ENCODE measurements at places on chromosomes 5 and 9. TPM values are rescaled to one million over a fixed set of nuclear protein-coding genes. Genes with fewer than 3 reads are reported as not detected.

The SOWAHA gene
- 0.88 TPM for total RNA-seq

The FREM1 gene
- total RNA-seq = not detected

The ZNF366 gene
- total RNA-seq = not detected

The GAPT gene
- total RNA-seq = not detected

The FGF18 gene
- total RNA-seq = 0.61 TPM

The BAAT gene
- 18.6 TPM for total RNA-seq

The PCDHB4 gene
- total RNA-seq = not detected

The FAT2 gene
- total RNA-seq = not detected

The IFNB1 gene
- total RNA-seq = 0.61 TPM

- H3K4me1 ChIP-seq = peaks cover 26% of the 10 kb centered on the region
- no peak overlapping the region for H3K27ac ChIP-seq
- no peak for DNase-seq
- no peak overlapping the region for H3K4me3 ChIP-seq
These were observed 19.1 kb downstream of the EXOC3 start for GRCh38 chr5:462051-462481.

DNA sequence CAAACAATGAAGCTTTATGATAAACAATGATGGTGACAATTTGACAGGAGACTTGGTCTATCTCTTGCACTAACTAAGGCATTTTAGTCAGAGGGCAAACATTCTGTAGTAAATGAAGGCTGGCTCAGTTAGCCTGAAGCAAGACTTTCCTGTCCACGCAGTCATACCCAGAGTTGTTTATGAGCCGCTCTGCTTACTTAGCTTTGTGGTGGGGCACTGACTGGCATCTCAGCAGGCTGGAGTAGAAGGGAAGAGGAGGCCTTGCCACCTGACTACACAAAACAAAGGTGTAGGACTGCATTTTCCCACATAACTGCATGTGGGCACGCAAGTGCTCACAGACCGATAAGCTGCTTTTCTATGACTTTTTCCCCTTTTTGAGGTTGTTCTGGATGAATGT lies 133.7 kb upstream of the EPB41L4A start:
- H3K4me1 ChIP-seq = peaks cover 20% of the 10 kb centered on the region
- no peak for DNase-seq
- H3K4me3 ChIP-seq = no peak overlapping the region
- H3K36me3 ChIP-seq = no peaks in the 10 kb centered on the region
- H3K27ac ChIP-seq = no peak overlapping the region

- H3K27me3 ChIP-seq = peaks cover 73% of the 10 kb centered on the region
- peak overlapping the region; percentile 57 for H3K4me3 ChIP-seq
- H3K27ac ChIP-seq = no peak overlapping the region
These were observed 1.0 kb downstream of the GGTA1 start for GRCh38 chr9:121498487-121499176.

DNA sequence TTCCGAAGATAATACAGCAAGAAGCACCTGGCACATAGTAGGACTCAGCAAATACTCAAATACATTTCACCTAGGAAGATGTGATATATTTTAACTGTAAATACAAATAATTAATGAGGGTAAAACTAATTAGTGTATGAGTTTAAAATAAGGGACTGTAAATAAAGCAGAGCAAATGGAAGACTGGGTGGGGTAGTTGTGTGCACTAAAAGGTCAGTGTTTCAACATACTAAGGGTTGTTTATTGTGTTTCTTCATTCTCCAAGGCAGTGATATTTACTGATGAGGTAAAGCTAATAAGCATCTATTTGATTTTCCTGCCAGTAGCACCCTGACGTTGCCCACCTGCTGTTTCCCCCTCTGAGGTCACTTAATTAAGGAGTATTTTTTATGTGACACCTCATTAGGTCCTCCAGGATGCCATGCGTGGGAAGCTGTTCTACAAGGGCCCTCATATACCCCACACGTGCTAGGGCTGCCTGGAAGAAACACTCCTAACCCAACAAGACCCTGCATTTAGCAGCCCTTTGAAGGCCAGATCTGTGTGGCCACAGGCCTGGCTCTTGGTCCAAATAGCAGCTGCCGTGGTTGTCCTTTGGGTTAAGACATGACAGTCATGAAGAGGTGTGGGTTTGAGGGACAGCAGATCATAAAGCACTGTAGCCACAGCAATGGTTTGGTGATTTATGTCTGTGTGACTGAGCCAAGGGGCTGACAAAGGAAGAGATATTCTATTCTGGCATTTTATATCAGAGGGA lies 97.5 kb upstream of the RPS23 start:
- no peaks in the 10 kb centered on the region for H3K27me3 ChIP-seq
- H3K36me3 ChIP-seq = no peaks in the 10 kb centered on the region
- peaks cover 8% of the 10 kb centered on the region for H3K4me1 ChIP-seq
- no peak for DNase-seq
- H3K27ac ChIP-seq = no peak overlapping the region

DNA sequence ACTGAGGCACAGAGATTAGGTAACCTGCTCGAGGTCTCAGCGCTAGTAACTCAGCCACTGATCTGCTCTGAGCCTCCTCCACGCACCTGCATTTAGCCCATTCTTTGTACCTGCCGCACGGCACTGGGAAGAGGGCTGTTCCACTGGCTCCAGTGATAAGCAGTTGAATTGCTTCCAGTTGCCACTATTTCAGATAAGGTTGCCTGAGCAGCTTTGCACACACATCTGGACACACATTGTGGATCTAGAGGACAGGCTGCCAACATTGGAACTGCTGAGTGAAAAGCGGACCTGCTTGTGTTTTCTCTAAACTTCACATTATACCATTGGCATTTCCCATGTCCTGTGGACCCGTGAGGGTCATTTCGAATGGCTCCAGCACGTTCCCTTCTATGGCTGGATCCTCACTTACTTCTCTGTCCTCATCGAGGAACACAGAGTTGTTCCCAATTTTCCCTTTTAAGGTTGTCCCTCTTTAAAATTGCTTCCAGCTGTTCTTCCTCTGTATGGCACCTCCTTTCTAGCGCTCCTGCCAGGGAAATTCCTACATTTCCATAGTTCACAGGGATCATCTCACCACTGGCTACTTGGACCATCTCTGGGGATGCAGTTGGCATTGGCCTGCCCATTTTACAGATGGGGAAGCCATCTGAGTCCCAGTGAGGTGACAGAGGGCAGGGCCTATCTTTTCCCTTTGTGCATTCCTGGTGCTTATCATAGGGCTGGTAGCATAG lies 45.9 kb upstream of the RPL26L1 start:
- peaks cover 30% of the 10 kb centered on the region for H3K36me3 ChIP-seq
- H3K4me1 ChIP-seq = no peaks in the 10 kb centered on the region
- H3K27ac ChIP-seq = no peak overlapping the region
- H3K4me3 ChIP-seq = no peak overlapping the region
- no peaks in the 10 kb centered on the region for H3K27me3 ChIP-seq
- DNase-seq = no peak

DNA sequence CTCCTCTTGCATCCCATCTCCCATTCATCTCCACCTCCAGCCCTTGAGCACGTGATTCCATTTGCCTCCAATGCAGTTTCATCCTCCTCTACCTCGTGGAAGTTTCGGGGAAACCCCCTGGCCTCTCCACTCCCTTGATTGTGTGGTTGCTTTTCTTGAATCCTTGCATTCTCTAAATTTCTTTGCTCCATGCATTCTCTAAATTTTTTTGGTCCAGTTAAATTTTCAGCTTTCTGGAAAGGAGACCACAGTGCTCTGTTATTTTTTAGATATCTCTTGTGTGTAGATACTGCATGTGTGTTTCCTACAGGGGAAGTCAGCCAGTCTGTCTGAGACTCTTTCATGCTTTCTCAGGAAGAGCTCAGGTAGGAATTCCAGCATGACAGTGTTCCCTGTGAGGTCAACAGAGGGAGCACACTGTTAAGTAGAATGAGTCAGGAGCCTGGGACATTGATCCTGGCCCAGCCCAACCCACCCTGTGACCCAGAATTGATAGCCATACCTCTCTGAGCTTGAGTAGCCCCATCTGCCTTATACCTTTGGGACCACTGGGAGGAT lies 52.8 kb downstream of the AMBP start:
- no peaks in the 10 kb centered on the region for H3K36me3 ChIP-seq
- H3K27ac ChIP-seq = no peak overlapping the region
- H3K4me3 ChIP-seq = no peak overlapping the region
- no peaks in the 10 kb centered on the region for H3K4me1 ChIP-seq
- DNase-seq = no peak

DNA sequence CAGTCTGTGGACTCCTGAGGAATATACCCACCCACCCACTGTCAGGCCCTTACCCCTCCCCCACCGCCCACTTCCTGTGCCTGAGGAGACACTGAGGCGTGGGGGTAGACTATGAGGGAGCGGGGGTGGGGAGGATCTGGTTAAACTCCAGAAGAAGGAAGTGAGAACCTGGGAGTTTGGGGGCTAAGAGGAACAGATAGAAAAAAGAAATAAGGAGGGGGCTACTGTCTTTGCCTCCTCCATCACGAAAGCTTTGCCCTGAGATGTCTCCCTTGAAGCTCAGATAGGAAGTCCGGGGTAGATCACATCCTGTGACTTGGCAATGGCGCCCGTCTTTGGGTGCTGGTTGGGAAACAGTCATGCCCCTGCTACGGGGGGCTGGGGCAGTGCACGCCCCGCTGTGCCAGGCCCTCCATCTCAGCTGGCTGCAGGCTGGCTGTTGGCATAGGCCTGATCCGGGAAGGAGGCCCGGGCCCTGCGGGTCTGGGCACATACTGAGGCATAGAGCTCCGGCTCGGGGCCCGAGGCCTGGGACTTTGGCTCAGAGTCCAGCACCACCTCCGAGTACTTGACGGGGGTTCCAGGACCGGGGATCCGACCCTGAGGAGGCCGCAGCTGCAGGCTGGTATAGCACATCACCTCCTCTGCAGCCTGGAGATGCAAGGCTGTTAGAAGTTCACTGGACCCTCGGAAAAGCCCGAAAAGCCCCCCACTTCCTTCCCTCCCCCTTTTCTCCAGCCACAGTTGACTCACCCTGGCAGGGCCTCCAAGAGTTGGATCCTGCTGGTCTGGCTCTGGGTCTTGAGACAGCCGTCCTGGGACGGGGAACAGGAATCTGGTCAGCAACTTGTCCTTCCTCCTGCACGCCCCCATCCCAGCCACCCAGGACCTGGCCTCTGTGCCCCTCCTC lies 1.0 kb downstream of the SIT1 start:
- H3K27ac ChIP-seq = no peak overlapping the region
- DNase-seq = no peak
- peaks cover 12% of the 10 kb centered on the region for H3K4me1 ChIP-seq
- H3K36me3 ChIP-seq = peaks cover 12% of the 10 kb centered on the region

- no peaks in the 10 kb centered on the region for H3K4me1 ChIP-seq
- H3K27me3 ChIP-seq = no peaks in the 10 kb centered on the region
- H3K36me3 ChIP-seq = no peaks in the 10 kb centered on the region
- H3K27ac ChIP-seq = no peak overlapping the region
- H3K4me3 ChIP-seq = no peak overlapping the region
These were observed 103.2 kb upstream of the IL7R start for GRCh38 chr5:35753500-35753899.

GRCh38 chr5:100762108-100762507 lies 141.0 kb downstream of the ST8SIA4 start:
- no peak overlapping the region for H3K27ac ChIP-seq
- no peak for DNase-seq
- no peaks in the 10 kb centered on the region for H3K36me3 ChIP-seq
- H3K4me3 ChIP-seq = no peak overlapping the region

GRCh38 chr5:160367885-160368284 lies 2.5 kb downstream of the C1QTNF2 start:
- H3K4me1 ChIP-seq = peaks cover 9% of the 10 kb centered on the region
- no peak overlapping the region for H3K4me3 ChIP-seq
- H3K27me3 ChIP-seq = peaks cover 57% of the 10 kb centered on the region
- no peak for DNase-seq

- H3K36me3 ChIP-seq = no peaks in the 10 kb centered on the region
- no peak overlapping the region for H3K4me3 ChIP-seq
- H3K4me1 ChIP-seq = no peaks in the 10 kb centered on the region
These were observed 139.7 kb upstream of the MAN2A1 start for GRCh38 chr5:109550077-109550476.

GRCh38 chr5:179333796-179334761 lies 11.2 kb downstream of the ADAMTS2 start:
- H3K4me3 ChIP-seq = no peak overlapping the region
- no peak for DNase-seq
- no peaks in the 10 kb centered on the region for H3K36me3 ChIP-seq

DNA sequence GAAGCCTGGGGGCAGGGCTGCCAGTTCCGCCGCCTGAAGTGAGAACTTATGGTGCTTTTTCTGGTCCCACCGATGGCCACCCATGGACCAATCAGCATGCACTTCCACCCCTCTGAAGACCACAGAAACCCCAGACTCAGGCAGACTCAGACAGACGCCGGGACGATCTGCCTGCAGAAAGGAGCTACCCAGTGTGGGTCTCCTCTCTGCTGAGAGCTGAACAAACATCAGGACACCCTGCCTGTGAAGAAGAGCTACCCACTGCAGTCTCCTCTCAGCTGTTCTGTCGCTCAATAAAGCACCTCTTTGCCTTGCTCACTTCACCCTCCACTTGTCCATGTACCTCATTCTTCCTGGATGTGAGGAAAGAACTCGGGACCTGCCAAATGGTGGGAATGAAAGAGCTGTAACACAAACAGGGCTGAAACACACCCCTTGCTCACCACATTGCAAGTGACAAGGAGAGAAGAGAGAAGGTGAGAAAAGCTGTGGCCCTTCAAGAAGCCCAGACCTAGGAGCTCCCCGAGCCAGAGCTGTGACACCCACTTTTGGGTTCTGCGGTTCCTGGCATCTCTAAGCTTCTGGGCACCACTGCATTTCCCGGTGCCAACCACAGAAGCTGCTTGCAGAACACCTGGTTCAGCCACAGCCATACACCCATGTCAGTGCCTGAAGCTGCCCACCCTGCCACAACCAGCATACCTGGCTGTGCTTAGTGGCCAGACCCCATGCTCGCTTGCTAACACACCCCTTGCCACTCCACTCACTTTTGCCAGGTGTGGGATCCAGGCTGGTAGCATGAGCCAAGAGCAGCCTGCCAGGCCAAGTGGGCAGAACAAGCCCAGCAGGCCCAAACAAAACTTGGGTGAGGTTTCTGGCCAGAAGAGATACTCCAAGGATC lies 114.3 kb upstream of the TSLP start:
- no peak overlapping the region for H3K27ac ChIP-seq
- no peaks in the 10 kb centered on the region for H3K27me3 ChIP-seq
- no peaks in the 10 kb centered on the region for H3K36me3 ChIP-seq

- H3K27me3 ChIP-seq = peaks cover 28% of the 10 kb centered on the region
- H3K4me1 ChIP-seq = no peaks in the 10 kb centered on the region
- no peaks in the 10 kb centered on the region for H3K36me3 ChIP-seq
These were observed 285.2 kb downstream of the EBF1 start for GRCh38 chr5:158814521-158814920.

- DNase-seq = no peak
- no peak overlapping the region for H3K4me3 ChIP-seq
- H3K27ac ChIP-seq = no peak overlapping the region
- H3K27me3 ChIP-seq = peaks cover 38% of the 10 kb centered on the region
- H3K36me3 ChIP-seq = peaks cover 6% of the 10 kb centered on the region
These were observed 57.0 kb downstream of the DUSP1 start for GRCh38 chr5:172713809-172714490.

DNA sequence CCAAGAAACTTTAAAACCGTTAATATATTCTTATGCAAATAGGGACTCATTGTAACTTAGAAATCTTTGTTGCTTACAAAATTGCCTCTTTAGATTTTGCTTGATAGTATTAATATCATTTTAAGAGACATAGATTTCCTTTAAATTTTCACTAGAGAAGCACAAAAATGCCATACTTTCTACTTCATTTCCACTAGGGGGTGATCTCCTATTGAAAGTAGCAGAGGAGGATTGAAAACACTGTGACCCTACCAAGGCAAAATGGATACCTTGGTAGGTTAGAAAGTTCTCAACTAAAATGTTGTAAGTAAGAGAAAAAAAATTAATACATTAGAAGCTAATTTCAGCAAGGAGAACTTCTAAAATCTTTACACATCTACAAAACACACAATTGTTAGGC lies 204.9 kb downstream of the CHSY3 start:
- no peak overlapping the region for H3K27ac ChIP-seq
- H3K4me3 ChIP-seq = no peak overlapping the region
- DNase-seq = peak; percentile 6
- no peaks in the 10 kb centered on the region for H3K36me3 ChIP-seq
